ENCODE measurements at places on chromosomes 7 and 10.
A peak's percentile ranks its signal among the peaks of the same experiment; 100 is the strongest.

- DNase-seq, result peak; percentile 22
Observed at GRCh38 chr10:4202938-4203337, 417.9 kb upstream of the KLF6 start.

DNA sequence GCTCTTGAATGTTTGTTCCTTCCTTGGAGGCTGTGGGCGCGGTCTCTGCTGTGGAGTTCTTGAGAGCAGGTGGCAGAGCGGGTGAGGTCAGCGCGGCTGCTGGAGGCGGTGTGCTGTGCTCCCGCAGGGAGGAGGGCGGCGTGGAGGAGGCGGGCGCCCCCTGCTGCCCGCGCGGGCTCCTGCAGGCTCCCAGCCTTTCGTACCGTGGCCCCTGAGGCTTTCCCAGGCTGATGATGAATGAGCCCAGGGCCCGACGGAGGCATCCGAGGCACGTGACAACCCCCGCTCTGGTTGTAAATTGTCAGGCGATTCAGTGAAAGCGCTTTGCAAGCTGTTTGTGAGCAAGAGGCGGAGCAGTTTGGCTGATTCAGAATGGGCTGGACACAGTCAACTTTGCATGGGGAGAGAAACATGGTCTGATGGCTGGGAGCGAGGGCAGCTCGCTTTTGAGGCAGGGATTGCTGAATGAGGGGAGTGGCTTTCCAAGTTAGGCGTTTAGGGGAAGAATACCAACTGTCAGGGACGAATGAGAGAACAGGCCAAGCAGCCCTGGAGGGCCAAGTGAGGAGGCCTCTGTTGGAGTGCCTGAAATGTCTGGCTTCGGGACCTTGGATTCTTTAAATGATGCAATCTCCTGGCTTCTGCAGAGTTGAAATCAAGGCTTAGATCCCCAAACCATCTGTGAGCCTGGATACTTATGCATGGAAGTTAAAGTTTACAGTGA, 46.6 kb downstream of the CDHR3 start:
- DNase-seq, result peak; percentile 95

DNA sequence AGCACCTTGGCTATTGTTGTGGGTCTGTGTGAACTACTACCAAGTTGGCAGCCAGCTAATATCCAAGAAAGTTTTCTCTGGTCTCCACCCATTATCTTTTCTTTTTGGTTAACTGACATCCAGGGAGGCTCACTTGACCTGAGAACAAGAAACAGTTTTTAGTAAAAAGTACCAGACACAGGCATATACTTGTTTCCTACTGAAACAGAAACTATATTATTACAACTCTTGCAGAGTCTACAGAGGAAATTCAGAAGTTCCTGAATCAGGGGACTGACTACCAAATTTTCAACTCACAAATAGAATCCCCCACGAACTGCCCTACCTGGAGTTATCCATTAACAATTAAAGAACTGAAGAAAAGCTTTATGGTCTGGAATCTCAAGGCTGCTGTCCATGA, 168.9 kb downstream of the KCND2 start:
- no peak for DNase-seq

DNA sequence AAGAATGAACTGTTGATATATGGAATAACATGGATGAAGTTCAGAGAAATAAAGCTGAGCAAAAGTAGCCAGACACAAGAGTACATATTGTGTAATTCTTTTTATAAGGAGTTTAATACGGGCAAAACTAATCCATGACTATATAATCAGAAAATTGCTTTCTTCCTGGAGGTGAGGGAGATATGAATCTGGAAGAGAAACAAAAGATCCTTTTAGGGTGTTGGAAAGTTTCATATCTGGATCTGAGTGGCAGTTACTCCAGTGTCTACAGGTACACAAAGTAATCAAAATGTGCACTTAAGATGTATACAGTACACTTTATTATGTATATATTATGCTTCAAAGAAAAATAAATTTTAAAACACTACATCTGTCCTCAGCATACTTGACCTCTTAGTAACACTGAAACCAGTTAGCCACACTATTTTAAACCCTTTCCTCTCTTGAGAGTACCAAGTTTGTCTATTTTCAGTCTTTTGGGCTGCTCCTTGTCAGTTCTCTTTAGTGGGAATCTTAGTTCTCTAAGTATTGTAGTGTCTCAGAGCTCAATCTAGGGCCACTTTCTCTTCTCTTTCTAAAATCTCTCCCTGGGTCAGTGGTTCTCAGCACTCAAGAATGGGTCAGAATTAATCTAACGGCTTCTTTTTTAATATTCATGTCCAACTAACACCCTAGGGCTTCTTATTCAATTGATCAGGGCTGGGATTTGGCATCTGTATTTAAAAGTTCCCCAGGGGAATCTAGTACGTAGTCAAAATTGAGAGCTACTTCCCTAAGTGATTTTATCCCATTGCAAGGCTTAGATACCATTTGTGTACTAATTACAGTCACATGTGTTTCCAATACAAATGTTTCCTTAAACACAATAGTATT, 4.3 kb upstream of the LIPF start:
- no peak for DNase-seq

DNA sequence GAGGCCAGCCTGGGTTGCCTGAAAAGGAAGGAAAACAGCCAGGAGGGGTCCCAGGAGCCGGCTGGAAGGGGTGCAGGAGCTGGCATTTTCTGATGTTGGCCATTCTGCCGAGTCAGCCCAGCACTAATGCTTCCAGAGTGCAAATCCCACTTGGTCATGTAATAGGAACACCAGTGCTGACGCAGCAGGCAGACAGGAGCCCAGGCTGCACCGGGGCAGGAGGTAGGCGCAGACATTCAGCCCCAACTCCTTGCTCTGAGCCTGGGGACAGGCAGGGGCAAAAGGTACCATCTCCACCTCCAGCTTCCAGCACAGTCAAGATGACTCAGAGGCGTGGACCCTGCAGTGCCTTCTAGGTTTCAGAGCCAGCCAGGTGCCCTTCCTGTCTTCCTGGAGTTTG, 10.2 kb upstream of the YWHAG start:
- DNase-seq, result no peak

- no peak for DNase-seq
Observed at GRCh38 chr7:22301790-22302189, 55.2 kb downstream of the RAPGEF5 start.

DNA sequence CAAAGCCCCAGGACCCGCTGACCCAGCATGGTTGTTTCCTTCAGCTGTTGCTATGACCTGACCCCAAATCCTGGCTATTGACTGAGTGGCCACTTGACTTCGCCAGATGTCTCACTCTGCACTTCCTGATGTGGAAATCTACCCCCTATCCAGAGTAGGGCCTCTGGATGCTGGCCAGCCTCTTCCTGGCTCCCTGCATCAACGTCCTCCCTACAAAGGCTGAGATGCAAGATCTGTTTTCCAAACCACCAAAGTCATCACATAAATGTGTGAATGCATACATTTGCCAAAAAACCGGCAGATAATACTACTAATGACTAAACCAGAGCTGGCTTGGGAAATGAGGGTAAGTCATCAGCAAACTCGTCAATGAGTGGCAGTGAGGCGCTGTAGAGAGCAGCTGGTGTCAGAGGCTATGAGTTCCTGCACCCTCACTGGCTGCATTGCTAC, 70.4 kb downstream of the PYROXD2 start:
- DNase-seq, result no peak

DNA sequence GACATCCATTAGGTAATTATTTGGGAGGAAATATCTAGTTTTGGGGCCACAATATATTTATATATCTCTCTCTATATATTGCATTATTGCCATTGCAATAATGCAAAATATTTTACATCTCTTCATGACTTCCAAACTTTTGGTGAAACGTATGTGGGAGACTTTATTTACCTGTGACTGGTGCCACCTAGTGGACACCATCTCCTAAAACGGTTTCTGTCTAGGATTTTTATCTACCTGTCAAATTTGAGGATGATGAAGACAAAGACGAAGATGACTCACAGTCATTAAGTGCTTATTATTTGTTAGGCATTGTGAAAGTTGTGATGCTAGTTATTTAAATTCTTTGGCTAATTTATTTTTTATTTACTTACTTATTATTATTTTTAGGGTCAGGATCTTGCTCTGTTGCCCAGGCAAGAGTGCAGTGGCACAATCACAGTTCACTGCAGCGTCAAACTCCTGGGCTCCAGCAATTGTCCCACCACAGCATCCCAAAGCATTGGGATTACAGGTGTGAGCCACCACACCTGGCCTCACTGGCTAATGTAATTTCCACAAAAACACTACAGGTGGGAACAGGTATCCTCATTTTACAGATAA, 18.7 kb upstream of the CBLL1 start:
- peak; percentile 72 for DNase-seq

DNA sequence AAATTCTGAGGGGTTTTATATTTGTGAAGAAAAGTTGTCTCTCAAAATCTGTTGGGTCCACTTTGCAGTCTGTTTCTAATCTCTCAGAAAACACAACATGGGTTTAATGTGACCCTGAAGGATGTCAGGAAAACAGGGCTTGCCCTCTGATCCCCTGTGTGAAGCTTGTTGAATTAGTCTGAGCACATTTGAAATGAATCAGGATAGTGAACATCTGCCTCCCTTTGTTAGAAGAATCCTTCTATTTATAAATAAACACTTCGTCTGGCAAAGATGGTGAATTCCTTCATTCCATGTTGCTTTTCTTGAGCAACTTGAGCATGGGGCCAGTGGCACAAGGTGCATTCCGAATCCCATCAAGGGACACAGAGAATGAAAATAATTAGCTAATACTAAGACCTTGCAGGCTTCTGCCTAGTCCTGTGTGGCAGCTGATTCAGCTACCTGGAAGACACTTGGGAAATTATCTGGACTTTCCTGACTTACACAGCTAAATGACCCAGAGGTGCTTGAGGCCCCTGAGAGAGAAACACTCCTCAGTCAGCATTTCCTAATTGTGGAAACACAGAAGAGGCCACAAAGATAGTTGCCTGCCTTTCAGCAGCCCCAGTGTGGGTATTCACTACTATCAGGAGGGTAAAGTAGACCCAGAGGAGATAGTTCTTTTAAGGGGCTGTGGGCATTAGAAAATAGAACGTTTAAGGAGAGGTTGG, 305.5 kb downstream of the C7orf25 start:
- peak; percentile 2 for DNase-seq

DNA sequence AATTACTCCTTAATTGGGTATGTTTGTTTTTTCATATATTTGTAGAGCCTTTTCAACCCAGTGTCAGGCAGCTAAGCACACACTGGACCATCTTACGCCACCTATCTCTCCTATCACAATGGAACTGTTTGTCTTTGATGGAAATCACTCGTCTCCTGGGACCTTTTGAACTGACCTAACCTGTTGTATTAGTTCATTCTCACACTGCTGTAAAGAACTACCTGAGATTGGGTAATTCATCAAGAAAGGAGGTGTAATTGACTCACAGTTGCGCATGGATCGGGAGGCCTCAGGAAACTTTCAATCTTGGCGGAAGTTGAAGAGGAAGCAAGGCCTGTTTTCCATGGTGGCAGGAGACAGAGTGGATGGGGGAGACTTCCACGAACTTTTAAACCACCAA, 182.0 kb downstream of the TCERG1L start:
- DNase-seq, result no peak

DNA sequence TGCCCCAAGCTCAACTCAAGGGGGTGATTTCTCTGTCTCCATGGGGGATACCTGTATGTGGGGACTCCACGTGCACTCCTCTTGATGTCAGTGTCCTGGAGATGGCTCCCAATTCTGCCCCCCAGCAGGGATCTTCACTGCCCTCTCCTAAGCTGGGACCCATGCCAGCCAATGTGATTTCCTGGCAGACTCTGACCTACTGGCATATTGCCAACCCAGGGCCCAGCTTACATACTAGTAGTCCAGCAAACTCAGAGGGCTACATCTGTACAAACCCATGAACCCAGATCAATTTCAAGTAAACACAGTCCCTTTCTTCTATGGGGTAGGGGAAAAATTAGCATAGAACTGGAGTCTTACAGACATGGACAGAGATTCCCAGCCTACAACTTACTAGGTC, 26.2 kb upstream of the BMPR1A start:
- peak; percentile 20 for DNase-seq

DNA sequence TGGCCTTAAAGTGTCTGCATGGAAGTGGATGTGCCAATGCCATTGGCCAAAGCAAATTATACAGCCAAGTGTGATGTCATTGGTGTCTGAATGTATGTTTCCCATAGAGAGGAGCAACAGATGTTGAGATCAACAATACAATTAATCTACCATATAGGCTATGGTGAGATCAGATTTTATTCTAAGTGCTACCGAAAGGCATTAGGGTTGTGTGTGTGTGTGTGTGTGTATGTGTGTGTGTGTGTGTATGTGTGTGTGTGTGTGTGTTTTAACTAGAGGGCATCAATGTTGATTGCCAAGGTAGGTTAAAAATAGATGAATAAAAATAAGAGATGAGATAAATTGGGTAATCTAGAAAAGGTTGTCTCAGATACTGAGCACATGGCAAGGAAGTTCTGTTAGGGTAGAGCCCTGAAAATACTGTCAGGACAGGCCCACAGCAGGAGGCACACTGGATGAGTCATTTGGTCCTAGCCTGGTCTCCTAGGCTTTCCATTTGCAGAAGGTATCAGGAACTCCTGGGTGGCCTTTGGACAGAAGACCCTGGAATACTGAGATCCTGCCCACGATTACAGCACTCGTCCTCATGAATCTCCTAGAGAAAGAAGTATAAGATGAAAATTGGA, 446.0 kb upstream of the PODXL start:
- DNase-seq, result no peak

DNA sequence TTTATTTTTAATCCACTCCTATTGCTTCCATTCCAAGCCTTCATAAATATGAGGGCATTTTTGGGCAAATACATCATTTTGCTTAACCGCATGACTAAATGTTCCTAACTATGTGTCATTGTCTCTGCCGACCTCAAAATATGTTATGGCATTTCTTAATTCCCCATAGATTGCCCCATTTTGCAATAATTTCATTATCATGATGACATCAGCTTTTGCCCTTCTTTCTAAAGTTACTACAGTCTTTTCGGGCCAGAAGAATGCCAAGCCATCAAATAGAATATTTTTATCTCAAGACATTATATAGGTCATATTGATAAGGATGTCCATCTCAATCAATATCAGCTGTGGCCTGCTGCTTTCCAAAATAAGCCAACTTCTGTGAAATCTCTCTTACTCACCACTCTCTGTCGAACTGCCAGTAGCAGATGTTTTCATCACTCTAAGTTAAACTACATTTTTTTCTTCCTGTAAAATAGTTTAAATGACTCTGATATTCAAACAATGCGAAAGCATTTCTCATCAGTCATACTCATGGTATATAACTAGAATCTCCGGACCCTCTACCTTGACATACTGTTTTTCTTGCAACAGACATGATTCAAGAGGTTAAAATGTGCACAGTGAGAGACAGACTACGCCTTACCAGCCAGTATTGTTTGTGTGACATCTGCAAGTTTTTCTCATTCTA, 1254.6 kb upstream of the CELF2 start:
- DNase-seq, result peak; percentile 54
